CD4-positive, alpha-beta T cell treated with Interleukin-6 for 4 hours (primary cell): ENCODE measurements at places on chromosomes 3 and 15.

DNA sequence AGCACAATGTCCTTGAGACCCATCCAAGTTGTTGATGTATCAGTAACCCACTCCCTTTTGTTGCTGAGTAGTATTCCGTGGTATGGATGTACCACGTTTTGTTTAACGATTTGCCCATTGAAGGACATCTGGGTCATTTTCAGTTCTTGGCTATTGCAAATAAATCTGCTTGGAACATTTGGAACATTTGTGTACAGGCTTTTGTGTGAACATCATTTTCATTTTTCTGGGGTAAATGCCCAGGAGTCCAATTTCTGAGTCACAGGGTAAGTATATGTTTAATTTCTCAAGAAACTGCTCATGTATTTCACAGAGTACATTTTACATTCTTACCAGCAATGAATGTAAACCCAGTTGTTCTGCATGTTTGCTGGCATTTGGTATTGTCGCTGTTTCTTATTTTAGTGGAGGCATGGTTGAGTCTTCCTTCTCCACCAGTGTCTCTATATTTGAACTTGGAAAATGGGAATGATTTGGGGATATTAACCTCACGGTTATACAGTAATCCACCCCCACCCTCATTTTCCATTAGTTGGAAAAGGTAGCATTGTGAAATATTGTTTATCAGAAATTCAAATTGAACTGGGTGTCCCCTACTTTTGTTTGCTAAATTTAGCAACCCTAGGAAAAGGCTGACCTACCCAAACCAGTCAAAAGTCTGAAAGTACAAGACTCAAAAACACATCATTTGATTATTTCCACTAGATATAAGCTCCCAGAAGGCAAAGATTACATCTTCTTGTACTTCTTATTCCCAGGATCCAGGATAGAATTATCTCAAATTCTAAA, 30.8 kb downstream of the POMGNT2 start:
- no peak for DNase-seq

- DNase-seq, result no peak
Measured at GRCh38 chr3:12970684-12971083, 102.5 kb downstream of the IQSEC1 start.

GRCh38 chr3:71518089-71518488, 65.4 kb downstream of the FOXP1 start:
- no peak for DNase-seq

GRCh38 chr15:77346245-77347036, 73.5 kb downstream of the PEAK1 start:
- no peak for DNase-seq

GRCh38 chr3:127732879-127733350, 60.2 kb downstream of the ABTB1 start:
- no peak for DNase-seq

GRCh38 chr15:40398413-40398873, 7.2 kb upstream of the IVD start:
- DNase-seq, result peak; percentile 21

DNA sequence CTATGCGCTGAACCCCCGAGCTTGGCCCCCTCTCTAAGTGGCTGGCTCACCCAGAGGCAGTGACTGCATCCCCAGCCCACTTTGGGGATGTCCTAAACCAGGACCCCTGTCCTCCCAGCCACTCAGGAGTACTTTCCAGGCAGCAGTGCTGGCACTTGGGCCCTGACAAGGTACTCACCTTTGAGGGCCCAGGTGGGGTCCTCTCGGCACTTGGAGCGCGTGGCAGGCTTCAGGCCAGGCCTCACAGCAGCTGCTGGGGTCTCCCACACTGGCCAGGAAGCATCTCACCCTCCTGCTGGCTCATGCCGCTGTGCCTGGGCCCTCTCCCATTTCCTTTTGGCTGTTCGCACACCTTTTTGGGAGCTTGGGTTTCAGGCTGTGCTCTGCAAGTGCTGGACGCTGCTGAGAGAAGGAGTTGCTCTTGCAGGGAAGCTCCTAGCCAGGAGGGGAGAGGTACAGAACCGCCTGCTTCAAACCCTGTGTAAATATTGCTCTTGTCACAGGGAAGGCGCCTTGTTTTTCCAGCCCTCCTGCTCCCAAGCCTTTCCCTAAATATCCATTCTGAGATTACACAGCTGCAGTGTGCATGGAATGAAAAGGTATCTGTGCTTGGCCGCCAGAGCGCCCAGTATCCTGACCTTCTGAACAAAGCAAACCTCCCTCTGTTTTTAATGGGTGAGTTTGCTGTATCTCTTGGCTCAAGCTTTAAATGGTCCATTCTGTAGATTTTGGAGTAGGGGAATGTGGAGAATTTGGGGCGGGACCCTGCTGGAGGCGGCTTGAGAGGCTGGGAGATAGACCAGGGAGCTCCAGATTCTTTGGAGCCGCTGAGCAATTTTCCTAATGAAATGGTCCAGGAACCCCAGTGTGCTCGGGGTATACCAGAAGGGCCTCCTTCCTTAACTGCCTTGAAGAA, 45.6 kb downstream of the DNASE1L3 start:
- DNase-seq, result no peak
